ENCODE measurements at places on chromosomes 5 and 9.

GRCh38 chr5:139647506-139648204 is 494 bp upstream of the CXXC5 start:
- DNase-seq, result no peak

DNA sequence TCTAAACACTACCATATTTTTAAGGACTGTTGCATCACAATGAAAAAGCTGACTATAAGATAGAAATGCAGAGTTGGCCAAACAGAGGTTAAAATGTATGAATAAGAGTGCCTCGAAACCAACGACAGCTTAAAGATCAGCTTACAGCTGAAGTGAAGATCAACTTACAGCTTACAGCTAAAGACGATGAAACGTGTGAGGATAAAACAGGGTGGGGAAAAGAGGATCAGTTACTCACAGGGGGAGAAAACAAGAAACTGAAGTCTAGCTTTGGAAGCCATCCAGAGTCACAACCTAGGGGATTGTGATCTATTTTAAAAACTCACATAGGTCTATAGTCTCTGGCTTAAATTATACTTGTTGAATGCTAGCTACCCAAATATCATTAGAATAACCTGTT is 220.0 kb downstream of the SNCAIP start:
- DNase-seq, result no peak

- DNase-seq, result no peak
Measured at GRCh38 chr9:69222970-69223369, 48.9 kb downstream of the TJP2 start.

- DNase-seq, result no peak
Measured at GRCh38 chr5:115393239-115393638, 96.8 kb upstream of the CCDC112 start.

DNA sequence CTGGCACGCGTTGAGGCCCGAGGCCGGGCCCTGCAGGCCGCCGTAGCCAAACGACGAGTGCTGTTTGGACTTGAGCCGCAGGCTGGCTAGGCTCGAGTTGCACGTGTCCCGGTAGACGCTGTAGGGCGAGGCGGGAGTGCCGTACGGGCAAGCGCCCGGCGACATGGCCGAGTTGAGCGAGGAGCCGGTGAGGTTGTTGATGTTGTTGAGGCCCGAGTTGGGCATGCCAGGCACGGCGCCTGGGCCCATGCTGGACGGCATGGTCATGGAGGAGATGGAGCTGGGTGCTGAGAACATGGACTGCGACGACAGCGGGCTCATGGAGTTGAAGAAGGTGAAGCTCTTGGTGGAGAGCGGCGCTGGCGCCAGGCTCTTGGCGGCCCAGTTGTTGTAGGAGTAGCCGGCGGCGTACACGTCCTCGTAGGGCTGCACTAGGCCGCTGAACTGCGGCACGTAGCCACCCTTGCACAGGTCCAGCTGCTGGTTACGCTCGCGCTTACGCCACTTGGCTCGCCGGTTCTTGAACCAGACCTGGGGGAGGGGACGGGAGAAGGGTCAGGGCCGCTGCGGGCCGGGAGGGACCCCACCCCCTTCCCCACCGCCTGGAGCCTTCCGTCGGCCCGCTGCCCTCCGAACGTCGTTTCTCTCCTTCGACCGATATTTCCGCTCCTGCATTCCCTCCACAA is 5.1 kb downstream of the PITX1 start:
- no peak for DNase-seq

DNA sequence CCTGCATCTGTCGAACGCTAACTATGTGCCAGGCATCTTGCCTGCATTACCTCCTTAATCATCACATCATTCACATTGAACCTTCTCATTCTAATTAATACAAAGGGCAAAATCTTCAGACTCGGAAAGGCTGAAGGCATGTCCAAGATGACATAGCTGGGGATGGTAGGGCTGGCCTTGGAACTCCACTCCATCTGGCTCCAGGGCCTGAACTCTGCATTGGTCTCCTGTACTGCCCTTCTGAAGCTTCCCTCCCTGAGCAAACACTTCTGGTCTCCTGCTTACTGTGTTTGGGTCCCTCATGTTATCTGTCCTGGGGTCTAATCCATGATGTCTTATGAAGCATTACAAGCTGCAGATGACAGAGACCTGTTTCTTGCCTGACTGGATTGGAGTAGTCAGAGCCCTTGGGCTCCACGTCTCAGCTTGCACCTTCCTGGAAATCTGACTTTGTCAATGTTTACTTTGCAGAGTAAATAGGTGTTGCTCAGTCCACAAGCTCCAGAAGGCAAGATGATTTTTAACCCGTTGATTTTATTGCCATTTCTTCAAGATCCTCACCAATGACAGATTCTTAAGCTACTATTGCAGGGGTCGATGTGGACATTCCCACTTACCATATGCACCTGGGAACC is 106.1 kb downstream of the GALNT10 start:
- DNase-seq, result no peak

DNA sequence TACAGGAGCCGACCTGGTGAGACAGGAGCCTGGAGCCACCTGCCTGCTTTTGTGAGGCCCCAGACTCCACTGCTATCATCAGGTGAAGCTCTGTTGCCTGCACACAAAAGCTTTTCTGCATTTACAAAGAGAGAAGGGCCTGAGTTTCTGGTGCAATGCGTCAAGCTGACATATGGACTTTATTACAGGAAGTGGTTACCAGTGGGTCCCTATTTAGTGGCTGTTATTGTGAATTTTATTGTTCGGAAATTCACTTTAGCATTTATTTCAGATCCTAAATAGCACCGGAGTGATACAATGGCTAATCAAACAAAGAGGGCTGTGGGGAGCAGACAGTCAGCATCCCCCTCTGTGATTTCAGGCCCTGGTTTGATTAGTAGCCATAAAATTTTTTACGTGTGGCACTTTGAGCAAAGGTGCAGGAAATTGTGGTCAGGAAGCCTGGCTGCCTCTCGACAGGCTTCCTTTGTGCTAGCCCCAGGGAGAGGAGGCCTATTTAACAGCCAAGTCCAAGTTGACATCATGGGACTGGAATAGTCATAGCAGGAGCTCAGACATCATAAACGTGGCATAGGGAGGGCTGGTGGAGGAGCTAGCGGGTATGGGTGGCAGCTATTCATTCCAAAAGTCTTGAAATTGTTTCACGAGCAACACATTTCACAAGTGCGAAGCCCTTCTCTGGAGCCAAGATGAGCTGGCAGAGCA is 8.4 kb downstream of the TGFBI start:
- peak; percentile 91 for DNase-seq

GRCh38 chr9:90098408-90098807 is 493.6 kb downstream of the GADD45G start:
- no peak for DNase-seq

DNA sequence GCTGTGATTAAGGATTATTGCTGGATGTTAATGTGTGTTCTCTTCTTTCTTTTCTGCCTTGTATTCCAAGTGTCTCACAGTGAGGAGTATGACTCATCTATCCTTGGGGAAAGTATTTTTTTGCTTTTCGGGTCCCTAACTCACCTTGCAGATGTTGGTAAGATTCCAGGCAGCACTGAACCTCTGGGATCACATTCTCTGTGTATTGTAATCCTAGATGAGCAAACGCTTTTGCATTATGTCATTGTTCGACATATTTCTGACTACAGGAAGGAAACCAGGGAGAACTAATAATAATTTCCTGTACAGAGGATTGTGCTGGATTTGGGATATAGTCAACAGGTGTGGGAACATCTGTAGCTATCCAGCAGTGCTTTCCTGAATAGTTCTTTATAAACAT is 246.1 kb upstream of the TUT7 start:
- peak; percentile 54 for DNase-seq

Measured in astrocyte of the spinal cord (primary cell).